ENCODE measurements at places on chromosomes 7 and 10.

DNA sequence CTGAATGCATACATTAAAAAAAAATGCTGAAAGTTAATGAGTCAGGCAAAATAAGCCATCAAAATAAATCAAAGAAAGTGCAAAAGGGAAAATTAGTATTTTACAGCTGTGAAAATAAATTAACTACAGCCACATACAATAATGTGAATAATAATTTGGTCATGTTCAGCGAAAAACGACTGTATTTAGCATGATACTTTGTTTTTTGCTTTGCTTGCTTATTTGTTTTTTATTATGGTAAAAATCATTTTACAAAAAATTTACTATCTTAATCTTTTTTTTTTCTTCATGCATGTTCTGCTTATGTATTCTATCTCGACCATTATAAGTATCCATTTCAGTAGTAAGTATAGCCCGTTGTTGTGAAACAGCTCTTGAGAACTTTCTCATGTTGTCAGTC is 77.1 kb downstream of the RAB18 start:
- no peak for DNase-seq

GRCh38 chr10:45599021-45599603 is 73.5 kb downstream of the ZFAND4 start:
- DNase-seq: no peak

DNA sequence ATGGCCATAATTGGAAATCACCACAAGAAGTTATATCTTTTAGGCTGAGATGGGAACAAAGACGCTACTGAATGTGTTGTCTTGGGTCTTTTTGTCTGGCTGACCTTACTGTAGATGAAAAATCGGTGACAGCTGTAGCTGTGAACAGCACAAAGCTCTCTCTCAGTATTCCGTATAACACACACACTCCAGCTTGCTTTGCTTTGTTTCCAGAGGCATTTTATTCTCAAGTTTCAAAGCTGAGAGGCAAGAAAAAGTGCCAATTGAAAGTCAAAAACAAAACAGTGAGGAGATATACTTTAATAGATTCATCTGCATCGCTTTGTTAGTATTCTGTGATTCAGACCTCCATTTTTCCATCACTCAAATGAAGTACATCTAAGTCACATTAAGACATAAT is 39.6 kb upstream of the CABCOCO1 start:
- DNase-seq: no peak

GRCh38 chr7:113444261-113444660 is 325.9 kb upstream of the SMIM30 start:
- no peak for DNase-seq

DNA sequence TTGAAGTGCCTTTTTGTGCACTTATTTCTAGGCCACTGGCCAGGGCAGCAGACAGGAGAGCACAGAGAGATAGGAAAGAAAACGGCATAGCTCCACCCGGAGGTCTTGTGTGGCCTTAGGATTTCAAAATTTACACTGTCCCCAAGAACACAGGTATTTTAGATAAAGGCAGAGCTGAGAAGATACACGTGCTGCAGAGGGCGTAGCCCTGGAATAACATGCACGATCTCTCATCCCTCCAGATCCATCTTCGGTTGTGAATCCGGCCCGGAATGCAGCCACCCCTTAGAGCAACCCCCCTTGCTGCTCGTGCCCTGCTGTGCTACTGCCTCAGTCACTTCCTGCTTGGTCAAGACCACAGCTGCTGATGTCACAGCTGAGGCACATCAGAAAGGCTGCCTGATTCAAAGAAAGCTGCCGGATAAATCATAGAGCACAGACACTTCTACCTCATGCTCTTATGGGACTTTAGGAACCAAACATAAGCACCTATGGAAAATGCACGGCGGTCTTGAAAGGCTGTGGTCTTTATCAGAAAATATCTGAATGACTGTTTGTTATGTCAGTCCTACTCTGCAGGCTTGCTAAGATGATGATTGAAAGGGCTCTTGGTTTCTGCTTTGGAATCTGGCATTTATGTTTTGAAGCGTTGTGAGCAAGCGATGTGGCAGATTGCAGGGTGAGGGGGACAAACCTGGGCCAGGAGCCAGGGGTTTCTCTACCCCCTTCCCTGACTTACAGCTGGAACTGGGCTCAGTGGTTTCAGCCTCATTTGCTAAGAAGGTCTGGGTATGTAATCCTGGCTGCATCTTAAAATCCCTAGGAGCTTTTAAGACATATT is 152.0 kb downstream of the SVIL start:
- DNase-seq: no peak

- DNase-seq: no peak
Measured at GRCh38 chr10:31288001-31288400, 31.0 kb upstream of the ZEB1 start.

DNA sequence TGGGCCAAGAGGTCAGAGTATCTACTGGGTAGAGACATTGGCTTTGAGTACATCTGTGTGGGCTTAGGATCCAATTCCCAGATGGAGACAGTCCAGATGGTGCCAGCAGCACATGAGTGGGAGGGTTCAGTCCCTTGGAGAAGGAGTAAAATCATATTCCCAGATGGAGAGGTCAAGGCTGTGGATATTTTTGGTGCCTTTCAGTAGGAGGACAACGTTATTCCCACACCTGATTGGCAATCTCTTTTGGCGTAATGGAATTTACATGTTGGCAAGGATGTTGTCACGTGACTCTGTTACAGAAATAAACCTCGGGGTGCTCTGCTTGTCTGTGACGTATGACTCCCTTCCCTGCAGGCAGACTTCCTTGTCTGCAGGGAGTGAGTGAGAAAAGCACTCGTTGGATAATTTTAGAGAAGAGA is 27.6 kb downstream of the NPS start:
- DNase-seq: no peak

- DNase-seq: no peak
Measured at GRCh38 chr7:81624021-81624592, 145.7 kb downstream of the HGF start.

GRCh38 chr7:130144312-130145171 is 60.7 kb downstream of the TMEM209 start:
- DNase-seq: no peak

GRCh38 chr10:112519133-112519761 is 72.2 kb downstream of the VTI1A start:
- DNase-seq: no peak

- no peak for DNase-seq
Measured at GRCh38 chr10:95035332-95036295, 33.7 kb downstream of the CYP2C8 start.

- no peak for DNase-seq
Measured at GRCh38 chr7:44798649-44799305, 2.3 kb downstream of the PPIA start.

DNA sequence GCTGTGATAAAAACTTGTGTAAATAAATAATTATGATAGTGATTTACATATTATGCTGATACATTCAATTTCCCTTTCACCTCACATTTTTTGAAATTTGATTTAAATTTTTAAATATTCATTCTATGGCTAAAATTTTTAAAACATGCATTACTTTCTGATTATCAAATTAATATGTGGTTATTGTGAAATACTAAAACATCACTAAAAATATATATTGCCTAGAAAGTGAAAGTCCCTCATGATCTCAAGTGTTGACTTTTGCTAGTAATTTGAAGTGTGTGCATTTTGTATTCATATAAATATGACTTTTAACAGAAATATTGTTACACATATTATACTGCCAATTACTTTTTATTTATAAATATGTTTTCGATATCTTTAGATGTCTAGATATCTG is 3.1 kb downstream of the LRRC72 start:
- no peak for DNase-seq

- DNase-seq: no peak
Measured at GRCh38 chr7:106050002-106050745, 61.9 kb downstream of the SYPL1 start.

- peak; percentile 9 for DNase-seq
Measured at GRCh38 chr10:59580026-59580863, 129.4 kb downstream of the SLC16A9 start.

DNA sequence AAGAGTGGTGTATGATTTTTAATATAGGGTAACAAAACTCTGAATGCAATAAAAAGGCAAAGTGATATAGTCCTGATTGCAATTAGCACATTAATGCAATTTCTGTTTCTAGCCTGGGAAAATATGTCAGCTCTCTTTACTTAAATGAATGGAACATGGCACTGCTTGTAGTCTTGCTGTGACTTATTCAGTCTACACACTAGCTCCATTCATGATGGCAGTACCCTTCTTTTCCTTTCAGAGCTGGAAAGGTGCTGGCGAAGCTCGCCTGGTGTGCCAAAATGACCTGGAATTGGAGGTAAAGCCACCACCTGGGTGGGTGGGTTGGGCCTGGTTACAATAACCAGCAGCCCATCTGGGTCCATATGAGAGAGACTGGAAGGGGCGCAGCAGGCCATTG is 85.3 kb downstream of the ZNF365 start:
- DNase-seq: no peak

- no peak for DNase-seq
Measured at GRCh38 chr7:101009629-101010028, 10.3 kb upstream of the MUC17 start.

- no peak for DNase-seq
Measured at GRCh38 chr10:72980348-72980747, 25.7 kb upstream of the PLA2G12B start.

DNA sequence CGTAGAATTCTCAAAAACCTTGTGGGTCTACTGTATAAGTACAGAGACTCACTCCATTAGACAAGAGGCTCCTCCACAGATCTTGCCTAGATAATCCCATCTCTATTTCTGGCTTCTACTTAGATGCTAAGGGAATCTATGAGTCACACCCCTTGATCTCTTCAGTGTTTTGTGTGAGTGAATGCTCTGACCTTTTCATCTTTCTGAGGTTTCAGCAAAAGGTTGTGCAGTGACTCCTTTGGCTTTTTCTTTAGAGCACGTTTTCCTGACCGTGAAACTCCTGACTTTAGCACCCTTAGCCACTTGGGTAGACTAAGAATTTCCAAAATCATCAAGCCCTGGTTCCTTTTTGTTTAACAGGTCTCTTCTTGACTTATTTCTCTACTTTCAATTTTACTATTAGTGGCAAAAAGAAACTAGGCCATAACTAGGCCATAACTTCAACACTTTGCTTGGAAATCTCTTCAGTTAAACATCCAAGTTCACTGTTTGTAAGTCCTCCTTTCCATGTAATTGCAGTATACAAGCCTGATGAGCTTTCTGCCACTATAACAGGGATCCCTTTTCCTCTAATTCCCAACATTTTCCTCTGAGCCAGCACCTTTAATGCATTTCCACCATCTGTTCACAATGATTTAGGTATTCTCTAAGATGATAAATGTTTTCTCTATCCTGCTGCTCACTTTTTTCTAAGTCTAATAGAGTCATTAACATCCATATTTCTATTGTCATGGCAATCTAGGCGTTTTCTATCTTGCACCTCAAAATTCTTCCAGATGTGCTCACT is 19.4 kb downstream of the COPG2 start:
- no peak for DNase-seq

GRCh38 chr10:6782378-6782777 is 202.3 kb upstream of the PRKCQ start:
- peak; percentile 20 for DNase-seq

DNA sequence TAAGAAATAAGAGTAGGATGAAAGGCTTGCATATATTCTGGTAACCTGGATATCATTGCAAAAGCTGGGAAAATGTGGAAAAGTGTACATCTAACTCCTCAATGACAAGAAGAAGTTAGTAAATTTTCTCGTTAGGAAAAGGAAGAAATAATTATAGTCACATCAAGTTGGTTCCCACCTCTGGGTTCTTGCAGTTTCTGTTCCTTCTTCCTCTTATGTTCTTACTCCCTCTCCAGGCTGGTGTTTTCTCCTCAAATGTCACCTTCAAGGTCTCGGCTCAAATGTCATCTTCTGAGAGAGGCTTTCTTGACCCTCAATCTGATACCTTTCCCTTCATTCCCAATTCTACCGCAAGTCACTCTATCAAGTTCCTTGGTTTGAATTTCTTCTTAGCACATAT is 64.4 kb downstream of the ENTPD1 start:
- no peak for DNase-seq

DNA sequence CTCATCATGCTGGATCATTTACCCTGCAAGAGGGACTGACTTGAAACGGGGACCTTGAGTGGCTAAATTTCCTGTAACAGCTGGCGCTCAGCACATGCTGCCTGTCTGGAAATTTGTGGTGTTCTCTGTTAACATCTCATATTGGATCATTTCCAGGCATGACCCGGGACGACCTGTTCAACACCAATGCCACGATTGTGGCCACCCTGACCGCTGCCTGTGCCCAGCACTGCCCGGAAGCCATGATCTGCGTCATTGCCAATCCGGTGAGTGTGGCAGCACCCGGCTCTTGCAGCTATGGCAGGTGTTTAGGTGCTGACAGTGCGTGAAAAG is 9.9 kb downstream of the MDH2 start:
- DNase-seq: no peak

DNA sequence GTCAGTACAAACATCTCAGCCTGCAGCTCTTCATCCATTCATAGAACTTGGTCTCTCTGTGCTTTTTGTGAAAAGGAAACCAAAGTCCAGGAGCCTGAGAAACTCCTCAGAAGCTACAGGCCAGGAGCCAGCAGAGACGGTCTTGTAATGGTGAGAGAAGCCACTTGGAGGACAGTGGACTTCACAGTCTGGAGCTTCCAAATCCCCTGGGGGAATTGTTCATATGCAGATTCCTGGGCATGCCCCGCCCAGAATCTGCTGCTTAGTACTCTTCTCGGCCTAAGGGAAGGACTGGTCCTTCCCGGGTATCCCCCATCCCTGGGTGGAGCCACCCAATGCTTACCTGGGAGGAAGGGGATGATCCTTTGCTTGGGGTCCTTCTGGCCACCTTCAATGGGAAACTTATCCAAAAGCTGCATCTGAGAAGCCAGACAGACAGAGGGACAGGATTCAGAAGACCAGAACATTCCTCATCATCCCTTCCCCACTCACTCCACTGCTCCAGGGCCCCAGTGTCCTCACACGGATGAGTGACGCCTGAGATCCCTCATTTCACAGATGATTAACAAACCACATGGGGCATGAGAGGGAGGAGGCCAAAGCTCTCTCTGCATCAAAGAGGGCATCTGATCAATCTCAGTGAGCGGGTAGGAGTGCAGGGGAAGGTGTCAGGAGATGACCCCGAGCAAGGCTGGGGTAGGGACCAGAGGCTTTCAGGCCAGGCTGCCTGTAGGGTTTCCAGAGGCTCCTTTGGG is 88.4 kb downstream of the SH3PXD2A start:
- DNase-seq: no peak

All from SW 1271 (cell line).